Activated gamma-delta T cell treated with Interleukin-2 at 50 U/mL for 16 hours (primary cell): ENCODE measurements at places on chromosomes 2 and 18.

- DNase-seq: no peak
These were observed 227.9 kb upstream of the SIX2 start for GRCh38 chr2:45237128-45237527.

- no peak for DNase-seq
These were observed 38.9 kb downstream of the DNMT3A start for GRCh38 chr2:25302758-25303375.

DNA sequence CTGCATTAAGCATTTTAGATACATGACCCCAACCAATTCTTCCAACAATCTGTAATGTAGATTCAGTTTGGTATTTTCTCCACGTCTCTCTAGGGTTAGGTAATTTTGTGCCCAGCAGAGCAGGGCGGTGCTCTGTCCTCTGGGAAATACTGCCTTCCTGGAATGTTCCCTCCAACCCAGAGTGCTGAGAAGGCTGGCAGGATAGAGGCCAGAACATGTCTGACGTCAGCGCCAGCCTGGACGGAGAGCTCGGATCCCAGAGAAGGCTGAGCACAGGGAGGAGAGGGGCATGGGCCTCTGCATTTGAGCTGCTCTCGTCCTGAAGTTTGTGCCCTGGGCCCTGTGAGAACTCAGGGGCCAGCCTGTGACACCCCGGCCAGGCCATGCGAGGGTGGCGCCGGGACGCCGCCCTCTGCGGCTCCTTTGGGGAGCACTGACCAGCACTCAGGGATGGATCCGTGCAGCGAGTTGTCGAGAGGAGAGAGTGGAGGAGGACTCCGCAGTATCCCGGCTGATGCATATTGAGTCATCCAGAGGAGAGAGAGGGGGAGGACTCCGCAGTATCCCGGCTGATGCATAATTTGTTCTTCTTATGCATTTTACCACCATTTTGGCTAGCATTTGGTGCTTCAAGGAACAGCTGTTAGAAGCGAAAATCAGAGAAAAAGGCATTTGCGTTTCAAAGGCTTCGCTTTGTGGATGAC, 80.0 kb upstream of the PXDN start:
- no peak for DNase-seq

DNA sequence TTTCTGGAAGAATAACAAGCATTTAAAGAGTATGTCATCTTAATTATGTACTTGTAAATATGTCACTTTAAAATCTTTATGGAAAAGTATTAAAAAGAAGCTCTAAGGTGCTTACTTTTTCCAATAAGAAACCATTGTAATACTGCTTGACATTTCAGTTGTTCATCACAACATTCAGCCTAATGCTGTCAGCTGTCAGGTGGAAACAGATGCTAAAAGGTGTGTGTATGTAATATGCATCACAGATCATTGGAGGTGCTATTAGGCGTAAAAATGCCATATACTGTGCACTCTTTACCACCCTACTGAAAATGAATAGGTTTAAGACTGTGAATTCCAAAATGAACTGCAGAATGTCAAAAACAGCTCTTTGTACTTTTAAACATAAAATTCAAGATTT, 40.3 kb downstream of the METTL8 start:
- DNase-seq: no peak

GRCh38 chr2:241692448-241692847, 5.8 kb upstream of the DTYMK start:
- DNase-seq: no peak
